ENCODE measurements at places on chromosomes 5 and 9.

- DNase-seq: no peak
Measured at GRCh38 chr9:114460513-114461199, 44.6 kb downstream of the WHRN start.

- no peak for DNase-seq
Measured at GRCh38 chr9:137198051-137198901, 2.3 kb downstream of the TPRN start.

- DNase-seq: no peak
Measured at GRCh38 chr5:72530196-72530595, 23.0 kb upstream of the ZNF366 start.

DNA sequence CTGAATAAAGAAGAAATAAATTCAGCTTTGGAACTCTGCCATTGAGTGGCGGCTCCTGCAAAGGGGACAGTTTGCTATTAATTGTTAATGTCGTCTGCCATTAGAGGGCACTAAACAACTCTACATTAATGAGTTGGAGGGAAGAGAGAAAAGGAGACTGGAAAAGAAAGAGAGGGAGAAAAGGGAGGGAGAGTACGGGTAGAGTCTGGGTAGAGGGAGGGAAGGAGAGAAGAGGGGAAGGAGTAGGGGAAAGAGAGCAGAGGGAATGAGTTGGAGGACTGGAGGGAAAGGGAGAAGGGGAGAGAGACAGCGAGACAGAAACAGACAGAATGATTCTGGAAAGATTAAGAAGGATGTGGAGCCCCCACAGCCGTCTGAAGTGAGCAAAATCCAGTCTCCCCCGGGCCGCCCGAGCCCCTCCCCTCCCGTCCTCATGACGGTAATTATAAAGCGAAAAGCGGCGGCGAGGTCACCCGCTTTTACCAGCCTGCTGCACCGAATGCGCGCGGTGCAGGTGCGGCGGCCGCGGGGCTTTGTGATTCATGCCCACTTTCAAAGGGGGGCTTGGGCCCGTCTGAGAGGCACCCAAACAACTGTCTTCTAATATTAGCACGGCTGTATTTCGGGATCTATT, 1.9 kb upstream of the FST start:
- peak; percentile 38 for DNase-seq

GRCh38 chr5:91076138-91076537, 307.0 kb downstream of the ARRDC3 start:
- no peak for DNase-seq

DNA sequence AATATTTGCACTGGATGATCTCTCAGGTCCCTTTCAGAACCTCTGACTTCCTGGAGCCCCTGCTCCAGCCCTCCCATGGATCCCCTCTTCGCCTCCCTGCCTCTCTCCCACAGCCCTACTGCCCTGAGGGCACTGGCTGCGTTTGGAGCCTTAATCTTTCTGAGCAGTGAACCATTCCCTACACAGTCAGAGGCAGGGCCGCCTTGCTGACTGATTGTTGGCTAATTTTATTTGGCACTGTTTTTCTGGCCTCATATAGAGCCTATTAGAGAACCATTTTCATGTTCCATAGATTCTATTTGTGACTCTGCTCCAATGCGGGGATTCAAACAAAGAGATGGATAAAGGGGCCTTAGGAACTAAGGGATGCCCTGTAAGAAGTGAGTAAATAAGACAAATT, 91.1 kb downstream of the BRINP1 start:
- DNase-seq: no peak

DNA sequence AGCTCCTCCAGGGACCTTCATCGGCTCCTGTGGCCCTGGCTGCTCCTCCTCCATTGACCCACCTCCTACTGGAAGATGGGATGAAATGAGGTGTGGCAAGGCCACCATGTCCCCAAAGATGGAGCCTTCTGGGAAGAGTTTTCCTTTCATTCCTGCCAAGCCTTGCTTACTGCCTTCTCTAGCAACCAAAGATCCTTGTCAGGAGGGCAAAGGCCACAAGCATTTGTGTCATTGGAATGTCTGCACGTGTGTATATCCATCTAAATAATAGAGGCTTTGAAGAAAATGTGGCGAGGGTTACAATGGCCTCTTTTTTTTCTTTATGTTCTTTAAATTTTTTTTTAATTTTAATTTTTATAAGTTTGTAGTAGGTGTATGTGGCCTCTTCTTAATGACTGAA, 313.6 kb downstream of the ARHGEF28 start:
- no peak for DNase-seq

All from H54 (cell line).